ENCODE measurements at places on chromosomes 12 and 14.
A peak's percentile ranks its signal among the peaks of the same experiment; 100 is the strongest.

GRCh38 chr12:32158525-32158924, 51.9 kb downstream of the BICD1 start:
- no peak for DNase-seq

DNA sequence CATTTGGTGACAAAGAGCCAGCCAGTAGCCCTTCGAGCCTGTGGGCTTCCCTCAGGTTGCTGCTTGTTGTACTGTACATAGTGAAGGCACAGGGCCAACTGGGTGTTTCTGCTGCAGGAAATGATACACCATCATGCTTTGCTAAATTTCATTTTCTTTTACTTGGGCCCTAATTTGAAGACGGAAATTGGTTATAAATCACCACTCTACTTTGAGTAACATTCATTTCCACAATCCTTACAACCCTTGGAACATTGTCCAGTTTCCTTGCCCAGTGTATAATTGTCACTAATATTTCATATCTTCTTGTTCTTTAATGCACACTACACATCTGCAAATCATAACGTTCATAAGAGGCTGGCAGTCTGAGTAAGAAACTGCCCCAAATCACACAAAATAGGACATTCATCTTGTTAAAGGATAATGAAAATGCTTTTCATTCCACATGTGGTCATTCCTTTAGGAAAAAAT, 30.2 kb downstream of the MSRB3 start:
- DNase-seq, result no peak

- peak; percentile 32 for DNase-seq
Measured at GRCh38 chr12:109089683-109090082, 3.6 kb downstream of the ALKBH2 start.

DNA sequence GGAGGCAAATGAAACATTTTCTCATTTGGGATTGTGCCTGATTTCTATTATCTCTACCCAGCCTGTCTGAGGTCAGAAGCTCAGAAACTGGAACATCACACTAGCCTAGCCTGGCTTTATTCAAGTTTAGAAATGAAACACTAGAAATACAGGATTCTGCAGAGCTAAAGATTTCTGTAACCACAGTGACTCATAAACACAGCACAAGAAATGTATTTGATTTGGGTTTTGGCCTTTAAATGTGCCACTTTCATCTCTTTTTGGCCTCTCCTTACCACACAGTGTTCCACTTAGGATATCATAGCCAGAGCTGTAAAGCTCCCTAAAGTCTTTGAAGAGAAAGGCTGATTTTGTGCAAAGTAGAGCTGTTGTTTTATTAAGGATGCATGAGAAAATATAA, 307.5 kb downstream of the EMP1 start:
- no peak for DNase-seq

DNA sequence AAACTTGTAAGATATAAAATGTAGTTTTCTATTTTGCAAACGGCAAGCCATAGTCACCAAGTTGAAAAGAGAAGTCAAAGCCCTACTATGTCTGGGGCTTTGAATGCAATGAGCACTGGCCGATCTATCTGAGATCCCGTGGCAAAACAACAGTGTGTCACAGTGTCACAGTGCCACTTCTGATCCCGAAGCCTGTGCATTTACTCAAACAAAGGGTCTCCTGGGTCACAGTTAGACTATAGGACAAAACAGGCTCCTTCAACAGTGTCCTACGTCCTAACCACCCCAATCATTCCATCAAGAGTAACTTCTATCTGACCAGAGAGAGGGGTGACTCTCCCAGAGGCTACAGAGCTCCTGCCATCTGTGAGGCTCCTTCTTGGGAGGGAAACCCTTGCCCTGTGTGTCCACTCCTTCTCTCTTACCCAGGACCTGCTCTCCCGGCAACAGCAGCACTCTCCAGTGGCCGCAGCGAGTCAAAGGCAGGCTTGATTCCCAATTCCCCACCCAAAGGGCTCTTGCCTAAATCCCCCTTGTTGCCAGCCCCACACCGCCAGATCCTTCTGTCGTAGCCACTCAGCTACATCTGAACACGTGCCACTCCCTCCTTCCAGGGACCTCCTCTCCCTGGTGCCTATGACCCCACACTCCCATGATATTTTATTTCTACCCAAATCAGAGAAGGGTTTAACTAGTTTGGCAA, 14.0 kb upstream of the SELPLG start:
- DNase-seq, result no peak

DNA sequence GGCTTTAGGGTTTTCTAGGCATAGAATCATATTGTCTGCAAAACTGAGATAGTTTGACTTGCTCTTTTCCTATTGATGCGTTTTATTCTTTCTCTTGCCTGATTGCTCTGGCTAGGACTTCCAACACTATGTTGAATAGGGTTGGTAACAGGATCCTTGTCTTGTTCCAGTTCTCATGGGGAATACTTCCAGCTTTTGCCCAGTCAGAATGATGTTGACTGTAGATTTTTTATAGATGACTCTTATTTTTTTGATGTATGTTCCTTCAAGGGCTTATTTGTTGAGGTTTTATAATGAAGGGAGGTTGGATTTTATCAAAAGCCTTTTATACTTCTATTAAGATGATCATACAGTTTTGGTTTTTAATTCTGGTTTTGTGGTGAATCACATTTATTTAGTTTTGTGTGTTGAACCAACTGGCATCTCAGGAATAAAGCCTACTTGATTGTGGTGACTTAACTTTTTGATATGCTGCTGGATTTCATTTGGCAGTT, 478.2 kb downstream of the TMEM117 start:
- DNase-seq, result no peak

DNA sequence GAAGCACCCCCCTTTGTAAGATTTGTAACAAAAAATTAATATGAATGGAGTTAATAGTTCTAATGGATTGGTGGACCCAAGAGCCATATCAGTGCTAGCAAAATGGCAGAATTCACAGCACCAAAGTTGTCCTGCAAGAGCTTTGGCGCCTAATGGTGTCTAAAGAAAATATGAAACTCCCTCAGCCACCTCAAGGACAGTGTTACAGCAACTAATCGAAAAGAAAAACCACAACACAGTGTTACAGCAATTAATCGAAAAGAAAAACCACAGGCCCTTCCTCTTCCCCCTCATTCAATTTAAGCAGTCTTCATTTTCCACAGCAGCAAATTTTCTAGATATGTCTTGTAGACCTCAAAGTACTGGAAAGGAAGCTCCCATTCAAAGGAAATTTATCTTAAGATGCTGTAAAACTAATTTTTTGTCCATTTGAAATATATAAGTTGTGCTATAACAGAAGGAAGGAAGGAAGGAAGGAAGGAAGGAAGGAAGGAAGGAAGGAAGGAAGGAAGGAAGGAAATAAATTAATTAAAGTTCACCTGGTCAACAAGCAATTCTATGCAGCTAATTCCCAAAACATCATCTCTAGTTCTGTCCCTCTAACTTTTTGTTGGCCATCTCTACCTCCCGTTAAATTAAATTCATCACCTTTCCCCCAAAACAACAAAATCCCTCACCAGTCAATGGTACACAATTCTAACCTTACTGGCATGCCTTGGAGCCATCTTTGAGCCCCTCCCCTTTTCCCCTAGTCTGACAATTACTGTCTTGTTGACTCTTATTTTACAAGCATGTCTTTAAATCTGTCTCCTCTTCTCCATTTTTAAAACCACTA, 17.4 kb downstream of the LRP6 start:
- no peak for DNase-seq

GRCh38 chr14:61854898-61855297, 92.7 kb downstream of the SNAPC1 start:
- DNase-seq, result no peak

DNA sequence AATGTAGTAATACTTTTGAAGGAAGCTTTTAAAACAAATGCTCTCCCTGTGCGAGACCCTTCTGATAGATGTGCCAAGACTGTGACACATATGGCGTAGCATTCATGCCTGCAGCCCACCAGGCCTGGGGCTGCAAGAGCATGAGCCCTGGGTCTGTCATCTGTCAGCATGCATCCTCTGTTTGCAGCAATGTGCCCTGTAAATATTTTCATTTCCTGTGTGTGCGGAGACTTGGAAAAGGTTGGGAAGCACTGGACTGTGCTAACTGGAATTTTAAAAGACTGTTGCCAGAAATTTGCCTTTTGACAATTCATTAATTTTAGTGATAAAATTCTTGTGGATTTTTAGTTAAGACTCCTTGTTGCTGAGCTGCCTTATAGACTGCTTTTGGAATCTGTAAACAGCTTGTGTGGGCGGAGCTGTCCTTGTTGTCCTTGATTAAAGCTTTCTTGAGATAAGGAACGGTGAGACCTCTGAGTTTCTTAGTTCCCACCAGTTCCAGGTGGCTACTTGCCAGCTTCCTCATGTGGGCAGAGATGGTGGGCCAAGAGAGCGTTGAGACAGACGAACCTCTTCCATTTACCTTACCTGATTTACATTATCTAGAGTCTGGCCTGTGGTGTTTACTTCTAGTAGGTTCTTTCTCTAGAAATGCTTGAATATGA, 23.4 kb downstream of the MARK3 start:
- no peak for DNase-seq

GRCh38 chr14:31950331-31950730, 126.8 kb upstream of the ARHGAP5 start:
- no peak for DNase-seq

GRCh38 chr14:77786148-77786547, 13.8 kb upstream of the ADCK1 start:
- DNase-seq, result no peak

GRCh38 chr14:69582212-69582611, 7.5 kb upstream of the CCDC177 start:
- DNase-seq, result no peak

- DNase-seq, result no peak
Measured at GRCh38 chr14:84707830-84708229, 822.1 kb upstream of the FLRT2 start.

- DNase-seq, result no peak
Measured at GRCh38 chr14:37253905-37254304, 56.2 kb downstream of the MIPOL1 start.

DNA sequence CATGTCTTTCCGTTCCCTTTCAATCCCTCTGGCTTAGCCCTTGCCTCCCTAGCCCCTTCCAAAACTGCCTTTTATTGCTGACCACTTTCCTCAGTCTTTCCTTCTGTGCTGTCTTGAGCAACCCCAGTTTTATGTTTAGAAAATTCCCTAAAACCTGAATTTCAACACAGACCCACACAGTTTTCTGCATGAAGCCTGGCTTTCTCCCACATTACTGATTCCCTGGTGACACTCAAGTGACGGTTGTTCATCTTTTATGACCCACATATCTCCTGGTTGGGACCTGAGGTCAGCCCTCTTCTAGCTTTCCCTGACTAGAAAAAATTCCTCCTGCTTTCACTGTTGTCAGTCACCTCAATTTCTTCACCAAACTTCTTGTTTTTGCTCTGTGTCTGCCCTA, 21.0 kb downstream of the FGD4 start:
- no peak for DNase-seq

- DNase-seq, result no peak
Measured at GRCh38 chr14:63006531-63006930, 38.7 kb downstream of the KCNH5 start.

DNA sequence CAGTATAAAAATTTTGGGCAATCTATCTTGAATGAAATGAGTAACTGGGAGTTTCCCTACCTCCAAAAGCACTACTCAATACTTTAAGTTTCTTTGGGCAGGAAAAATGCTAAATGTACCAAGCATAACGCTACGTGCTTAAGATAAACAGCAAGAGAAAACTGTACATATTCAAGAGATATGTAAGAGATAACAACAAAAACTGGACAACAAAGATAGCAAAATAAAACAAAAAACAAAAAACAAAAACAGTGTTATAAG, 20.0 kb downstream of the PTGES3 start:
- DNase-seq, result no peak

DNA sequence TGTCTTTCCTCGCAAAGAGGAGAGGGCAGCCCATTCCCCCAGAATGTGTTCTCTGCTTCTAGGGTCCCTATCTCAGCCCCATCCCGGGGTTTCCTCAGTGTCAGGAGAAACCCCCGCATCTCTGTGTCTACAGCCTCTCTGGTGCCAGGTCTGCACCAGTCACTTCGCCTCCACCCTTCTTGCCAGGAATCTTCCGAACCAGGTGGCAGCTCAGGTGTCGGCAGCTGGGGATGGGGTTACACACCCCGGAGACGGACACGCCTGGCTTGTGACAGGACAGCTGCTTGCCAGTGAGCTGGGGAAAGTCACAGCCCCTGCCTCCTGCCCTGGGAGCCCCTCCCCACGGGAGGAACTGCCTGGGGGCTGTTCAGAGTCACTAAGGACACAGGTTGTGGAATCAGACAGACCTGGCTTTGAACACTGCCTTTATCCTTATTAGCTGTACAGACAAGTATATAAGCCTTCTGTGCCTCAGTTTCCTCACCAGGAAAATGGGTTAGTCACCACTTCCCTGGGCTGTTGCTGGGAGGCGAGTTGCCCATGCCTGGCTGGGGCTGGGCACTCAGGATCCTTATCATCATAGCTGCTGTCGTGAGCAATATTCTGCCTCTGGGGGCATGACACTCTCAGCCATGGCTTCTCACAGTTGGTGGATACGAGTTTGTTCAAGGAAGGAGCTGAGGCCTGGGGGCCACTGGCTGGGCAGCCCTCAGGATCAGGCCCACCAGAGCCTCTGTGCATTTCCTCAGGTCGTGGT, 10.8 kb downstream of the HIP1R start:
- no peak for DNase-seq

DNA sequence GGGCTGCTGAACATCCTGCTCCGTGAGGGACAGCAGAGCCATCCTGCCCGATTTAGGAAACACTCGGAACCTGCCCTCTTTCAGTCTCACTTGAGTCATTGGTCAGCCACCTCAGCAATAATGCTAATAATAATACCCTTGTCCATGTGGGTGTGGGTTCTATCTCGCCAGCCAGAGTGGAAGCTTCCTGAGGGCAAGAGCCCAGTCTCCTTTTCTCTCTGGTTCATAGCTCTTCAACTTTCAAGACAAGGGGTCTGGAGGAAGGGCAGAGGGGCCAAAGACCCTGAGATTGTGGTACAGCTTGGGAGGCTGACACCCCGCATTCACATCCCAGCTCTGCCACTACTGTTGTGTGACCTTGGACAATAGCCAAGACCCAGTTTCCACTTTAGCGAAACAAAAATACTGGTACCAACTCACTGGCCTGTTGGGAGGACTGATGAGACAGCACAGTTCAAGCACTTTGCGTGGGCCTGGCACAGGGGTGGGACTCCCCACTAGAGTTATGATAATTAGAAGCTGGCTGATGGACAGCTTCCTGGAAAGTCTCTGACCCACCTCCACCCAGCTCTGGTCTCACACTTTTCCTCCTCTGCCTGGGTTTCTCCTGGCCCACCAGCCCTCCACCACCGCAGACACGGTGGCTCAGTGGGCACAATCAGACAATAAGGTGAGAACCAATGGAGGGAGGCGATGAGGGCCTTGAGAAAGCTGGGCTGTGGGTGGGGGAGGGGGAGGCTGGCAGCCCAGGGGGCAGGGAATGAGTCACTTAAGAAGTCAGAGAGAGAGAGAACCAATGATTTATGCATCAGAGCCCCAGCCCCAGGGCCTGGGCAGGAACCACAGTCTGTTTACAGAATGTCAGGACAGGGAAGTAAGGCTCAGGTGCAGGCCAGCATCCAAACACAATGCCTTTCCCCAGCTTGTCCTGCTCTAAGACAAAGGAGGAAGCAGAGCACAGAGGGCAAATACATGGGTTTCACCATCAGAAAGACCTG, 9.6 kb downstream of the FAIM2 start:
- DNase-seq, result no peak

GRCh38 chr14:23130871-23131270, 11.8 kb upstream of the CEBPE start:
- DNase-seq, result no peak
